Esophagus squamous epithelium (tissue), 5 donors: ENCODE measurements at places on chromosomes 5 and 9.
A peak's percentile ranks its signal among the peaks of the same experiment; 100 is the strongest.

- peaks cover 22% of the 10 kb centered on the region for H3K4me1 ChIP-seq
- no peak for DNase-seq
- H3K27me3 ChIP-seq: no peaks in the 10 kb centered on the region
- H3K4me3 ChIP-seq: peak overlapping the region; percentile 50
Observed at GRCh38 chr9:133238272-133238850, 29.3 kb upstream of the OBP2B start.

DNA sequence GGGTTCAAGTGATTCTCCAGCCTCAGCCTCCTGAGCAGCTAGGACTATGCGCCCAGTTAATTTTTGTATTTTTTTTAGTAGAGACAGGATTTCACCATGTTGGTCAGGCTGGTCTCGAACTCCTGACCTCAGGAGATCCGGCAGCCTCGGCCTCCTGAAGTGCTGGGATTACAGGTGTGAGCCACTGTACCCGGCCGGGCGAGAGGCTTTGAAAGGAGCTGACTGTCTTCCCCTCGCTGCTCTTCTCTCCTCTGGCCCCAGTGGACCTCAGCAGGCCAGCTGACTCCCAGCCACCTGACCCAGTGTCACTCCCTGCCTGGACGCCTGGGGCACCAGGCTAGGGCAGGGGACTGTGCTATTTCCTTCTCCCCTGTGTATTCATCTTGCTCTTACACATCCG, 89.5 kb upstream of the ANKRD55 start:
- no peaks in the 10 kb centered on the region for H3K27me3 ChIP-seq
- no peak for DNase-seq
- H3K36me3 ChIP-seq: no peaks in the 10 kb centered on the region
- H3K27ac ChIP-seq: no peak overlapping the region

- DNase-seq: no peak
- H3K36me3 ChIP-seq: no peaks in the 10 kb centered on the region
- H3K27ac ChIP-seq: no peak overlapping the region
- H3K4me1 ChIP-seq: no peaks in the 10 kb centered on the region
Observed at GRCh38 chr5:132540764-132541163, 2.6 kb downstream of the IL5 start.

DNA sequence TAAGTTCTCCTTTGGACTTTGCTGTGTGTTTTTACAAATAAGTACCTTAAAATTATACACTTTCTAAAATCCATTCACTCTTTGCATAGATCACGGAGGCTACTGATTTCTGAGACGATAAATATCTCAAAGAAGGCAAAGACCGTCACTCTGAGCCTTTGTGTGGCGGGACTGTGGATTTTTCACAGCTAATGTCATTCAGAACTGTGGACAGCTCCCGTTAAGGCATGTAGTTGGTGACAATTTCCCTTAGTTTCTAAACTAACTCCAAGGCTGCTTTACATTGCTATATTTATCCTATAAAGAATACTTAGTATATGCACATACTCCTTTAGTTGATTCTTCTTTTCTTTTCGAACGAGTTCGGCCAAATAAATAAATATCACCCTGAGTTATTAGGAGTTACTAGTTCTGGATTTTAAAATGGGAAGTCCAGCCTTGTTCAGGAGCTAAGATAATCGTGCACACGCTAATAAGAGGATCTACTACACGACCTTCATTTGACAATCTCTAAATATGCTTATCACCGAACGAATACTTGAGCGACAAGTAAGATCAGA, 1.8 kb downstream of the HCN1 start:
- H3K27me3 ChIP-seq: peaks cover 5% of the 10 kb centered on the region
- no peak overlapping the region for H3K4me3 ChIP-seq
- H3K27ac ChIP-seq: no peak overlapping the region
- peaks cover 14% of the 10 kb centered on the region for H3K4me1 ChIP-seq

- H3K4me3 ChIP-seq: peak overlapping the region; percentile 16
- H3K4me1 ChIP-seq: no peaks in the 10 kb centered on the region
- no peak overlapping the region for H3K27ac ChIP-seq
- no peak for DNase-seq
- H3K36me3 ChIP-seq: no peaks in the 10 kb centered on the region
Observed at GRCh38 chr9:13661014-13661413, 381.5 kb upstream of the MPDZ start.

DNA sequence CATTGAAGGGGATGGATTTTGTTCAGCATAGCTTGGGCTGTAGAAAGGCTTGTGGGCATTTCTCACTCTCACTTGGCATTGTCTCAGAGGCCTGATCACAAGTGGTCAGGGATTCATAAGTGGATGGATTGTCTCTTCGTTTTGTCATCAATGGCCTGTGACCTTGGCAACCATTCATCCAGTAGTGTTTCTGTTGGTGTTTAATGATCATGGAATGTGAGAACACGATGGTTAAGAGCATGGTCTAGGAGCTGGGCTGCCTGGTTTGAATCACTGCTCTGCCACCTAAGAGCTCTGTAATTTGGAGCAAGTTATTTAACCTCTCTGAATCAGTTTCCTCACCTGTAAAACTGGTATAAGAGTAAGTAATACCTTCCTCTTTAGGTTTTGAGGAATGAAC, 430.1 kb upstream of the MEF2C start:
- H3K36me3 ChIP-seq: no peaks in the 10 kb centered on the region
- no peak for DNase-seq
- H3K4me3 ChIP-seq: no peak overlapping the region
- H3K4me1 ChIP-seq: peaks cover 6% of the 10 kb centered on the region
- no peaks in the 10 kb centered on the region for H3K27me3 ChIP-seq

- no peaks in the 10 kb centered on the region for H3K36me3 ChIP-seq
- H3K27me3 ChIP-seq: no peaks in the 10 kb centered on the region
- no peak overlapping the region for H3K4me3 ChIP-seq
- no peak for DNase-seq
Observed at GRCh38 chr5:174454890-174455289, 269.5 kb upstream of the MSX2 start.

DNA sequence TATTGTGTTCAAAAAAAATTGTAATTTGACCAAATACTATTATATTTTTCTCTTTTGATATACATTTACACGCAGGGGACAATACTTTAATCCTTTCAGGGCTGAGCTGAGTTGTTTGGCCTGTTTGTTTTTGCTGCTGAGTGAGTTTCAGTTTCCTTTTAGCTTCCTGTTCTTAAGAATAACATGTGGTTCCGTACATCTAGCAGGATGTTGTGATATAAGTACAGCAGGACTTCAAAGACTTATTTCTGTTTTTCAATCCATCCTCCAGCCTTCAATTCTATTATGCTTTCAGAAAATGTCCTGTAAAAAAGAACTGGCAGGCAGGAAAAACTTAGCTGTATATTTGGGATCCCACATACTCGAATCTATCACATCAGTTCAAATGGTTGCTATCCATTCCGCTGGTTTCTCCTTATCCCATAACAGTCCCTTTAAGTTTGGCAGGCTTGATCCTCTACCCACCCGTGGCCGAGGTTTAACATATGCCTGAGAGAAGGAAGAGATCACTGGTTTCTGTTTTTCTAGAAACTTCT, 1037.3 kb upstream of the ACO1 start:
- no peaks in the 10 kb centered on the region for H3K27me3 ChIP-seq
- H3K27ac ChIP-seq: peak overlapping the region; percentile 45
- no peaks in the 10 kb centered on the region for H3K36me3 ChIP-seq
- H3K4me3 ChIP-seq: no peak overlapping the region

DNA sequence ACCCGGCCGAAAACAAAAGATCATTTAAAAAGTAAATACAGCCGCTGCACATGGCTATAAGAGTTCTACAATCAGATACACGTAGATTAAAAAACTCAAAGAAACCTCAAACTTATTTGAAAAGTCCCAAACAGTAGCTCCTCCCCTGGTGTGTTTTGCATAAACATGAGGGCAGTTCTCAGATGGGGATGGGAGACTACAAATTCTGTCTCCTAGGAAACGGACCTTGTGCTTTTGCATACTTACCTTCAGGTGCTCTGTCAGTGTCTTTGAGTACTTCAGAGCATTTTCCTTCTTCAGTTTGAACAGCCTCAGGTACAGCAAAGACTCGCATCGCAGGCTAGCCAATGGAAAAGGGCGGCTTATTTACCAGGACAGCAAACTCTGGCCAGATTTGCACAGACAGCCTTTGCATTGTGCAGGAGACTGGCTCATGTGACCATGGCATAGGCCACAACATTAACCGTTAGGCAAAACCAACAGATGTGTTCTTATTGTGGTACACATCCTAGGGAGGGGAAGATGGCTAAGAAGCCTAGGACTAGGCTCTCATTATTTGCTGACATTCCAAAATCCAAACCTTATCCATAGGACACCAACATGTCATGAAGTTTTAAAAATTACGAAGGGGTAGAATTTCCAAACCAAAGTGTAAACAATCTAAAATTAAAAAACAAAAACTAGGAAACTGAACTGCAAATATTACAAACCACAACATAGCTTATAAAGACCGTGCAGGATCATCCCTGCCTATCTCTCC, 12.8 kb downstream of the LEAP2 start:
- no peaks in the 10 kb centered on the region for H3K27me3 ChIP-seq
- no peak overlapping the region for H3K27ac ChIP-seq
- no peak for DNase-seq
- peaks cover 25% of the 10 kb centered on the region for H3K36me3 ChIP-seq

DNA sequence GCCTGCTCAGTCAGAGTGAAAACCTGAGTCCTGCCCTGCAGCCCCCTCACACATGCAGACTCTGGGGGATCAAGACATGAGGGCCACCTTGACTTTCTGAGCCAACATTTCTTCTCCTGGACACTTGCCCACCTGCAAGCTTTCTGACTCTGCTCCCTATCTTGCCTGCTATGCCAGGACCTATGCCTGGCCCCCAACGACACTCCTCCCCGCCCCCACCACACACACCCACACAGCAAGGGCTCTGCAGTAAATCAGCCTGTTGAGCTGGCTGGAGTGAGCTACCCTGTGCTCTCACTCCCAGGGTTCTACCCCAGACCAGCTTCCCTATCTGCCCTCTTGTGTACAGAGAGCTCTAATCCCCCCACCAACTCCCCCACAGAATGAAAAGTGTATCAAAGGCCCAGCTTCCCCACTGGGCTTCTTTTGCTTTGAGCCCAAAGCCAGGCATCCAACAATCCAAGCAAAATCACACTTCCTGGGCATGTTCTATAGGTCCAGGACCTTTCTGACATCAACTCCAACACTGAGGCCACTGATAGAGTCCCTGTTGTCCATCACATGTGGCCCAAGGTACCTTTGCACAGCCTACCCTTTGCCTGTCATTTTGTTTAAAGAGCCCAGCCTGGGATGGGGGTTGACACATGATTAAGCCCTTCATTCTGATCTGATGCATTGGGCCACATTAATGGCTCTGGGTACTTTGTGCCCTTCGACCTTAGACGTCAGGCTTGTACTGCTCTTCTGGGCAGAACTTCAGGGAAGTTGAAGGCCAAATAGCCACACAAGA, 7.2 kb downstream of the PDLIM4 start:
- peaks cover 98% of the 10 kb centered on the region for H3K4me1 ChIP-seq
- H3K27ac ChIP-seq: peak overlapping the region; percentile 61
- DNase-seq: no peak
- peaks cover 85% of the 10 kb centered on the region for H3K36me3 ChIP-seq

DNA sequence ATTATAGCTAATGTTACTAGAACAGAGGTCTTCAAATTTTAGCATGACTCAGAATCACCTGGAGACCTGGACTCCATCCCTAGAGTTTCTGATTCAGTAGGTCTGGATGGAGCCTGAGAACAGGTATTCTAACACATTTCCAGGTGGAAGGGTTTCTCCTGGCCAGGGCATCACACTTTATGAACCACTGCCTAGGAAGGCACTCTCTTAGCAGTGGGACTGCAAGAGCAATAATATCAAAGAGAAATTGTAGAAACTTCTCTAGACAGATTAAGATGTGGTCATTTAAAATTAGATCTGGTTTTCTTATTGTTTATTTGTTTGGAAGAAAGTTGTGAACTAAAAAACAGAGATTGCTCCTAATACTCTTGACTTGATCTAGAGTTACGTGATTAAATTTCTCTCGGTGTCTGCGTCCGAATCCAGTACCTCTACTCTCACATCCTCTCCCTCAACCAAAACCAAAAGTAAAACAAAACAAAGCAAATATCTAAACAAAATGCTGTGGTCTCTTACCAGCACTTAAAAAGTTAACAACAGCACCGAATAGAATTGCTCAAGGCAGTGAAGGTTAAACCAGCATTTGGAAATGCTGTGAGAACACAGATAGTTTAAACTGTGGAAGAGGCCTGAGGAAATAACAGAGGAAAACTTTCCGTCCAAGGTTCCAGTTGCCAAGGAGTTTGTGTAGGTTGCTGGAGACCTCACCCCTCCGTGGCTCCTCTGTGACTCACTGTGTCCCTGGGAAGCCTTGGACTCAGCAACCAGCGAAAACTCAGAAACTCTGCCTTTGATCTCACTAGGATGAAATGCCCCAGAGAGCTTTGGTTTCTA, 193.4 kb downstream of the ARRDC3 start:
- H3K27me3 ChIP-seq: no peaks in the 10 kb centered on the region
- no peak for DNase-seq
- H3K36me3 ChIP-seq: no peaks in the 10 kb centered on the region
- peak overlapping the region; percentile 6 for H3K27ac ChIP-seq
- H3K4me1 ChIP-seq: peaks cover 17% of the 10 kb centered on the region
